NCI-H2171 (cell line): ENCODE measurements at places on chromosomes 7 and 10.

- DNase-seq: no peak
Measured at GRCh38 chr10:85666102-85666501, 700.5 kb downstream of the GRID1 start.

DNA sequence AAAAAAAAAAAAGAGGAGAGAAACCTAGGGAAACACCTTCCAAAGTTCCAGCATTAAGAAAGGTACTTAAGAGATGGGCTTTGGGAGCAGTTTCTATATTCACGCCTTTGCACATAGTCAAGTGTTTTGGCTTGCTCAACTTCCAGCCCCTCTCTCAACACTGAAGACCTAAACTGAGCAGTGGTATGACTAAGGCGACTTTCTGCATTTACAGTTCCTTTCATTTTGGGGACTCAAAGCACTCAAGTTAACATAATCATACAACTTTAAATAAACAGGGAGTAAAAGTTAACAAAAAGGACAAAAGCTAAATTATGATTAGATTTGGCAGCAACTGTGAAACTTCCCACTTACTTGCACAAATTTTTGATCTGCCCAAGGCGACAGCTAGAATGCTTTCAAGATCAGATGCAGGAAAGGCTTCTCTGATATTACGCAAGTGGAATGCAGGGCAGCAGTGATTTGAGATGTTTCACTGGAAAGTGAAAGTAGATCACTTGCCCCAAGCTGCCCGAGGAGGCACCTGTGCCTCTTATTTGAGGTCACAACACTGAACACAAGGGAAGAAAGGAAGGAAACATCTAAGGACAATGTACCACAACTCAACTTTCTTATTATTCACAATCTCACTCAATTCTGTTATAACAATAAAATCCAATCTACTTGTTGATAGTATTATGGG is 199.5 kb downstream of the SKAP2 start:
- DNase-seq: no peak

GRCh38 chr10:34156781-34157425 is 658.2 kb downstream of the PARD3 start:
- DNase-seq: no peak

DNA sequence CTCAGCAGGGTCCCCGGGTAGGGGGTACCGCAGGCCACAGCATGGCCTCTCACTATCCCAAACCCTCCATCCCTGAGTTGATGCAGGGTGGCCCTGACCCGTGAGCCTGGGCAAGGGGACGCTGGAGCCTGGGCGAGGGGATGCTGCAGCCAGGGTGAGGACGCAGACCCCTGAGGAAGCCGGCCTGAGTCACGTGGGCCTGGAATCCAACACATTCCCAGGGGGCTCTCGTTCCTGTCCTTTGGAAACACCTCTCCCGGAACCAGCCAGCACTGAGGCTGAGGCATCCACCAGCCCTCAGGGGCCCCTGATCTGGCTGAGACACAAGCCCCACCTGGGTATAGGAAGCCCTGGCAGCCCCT is 61.5 kb upstream of the NKX6-2 start:
- DNase-seq: no peak
